ENCODE measurements at places on chromosomes 12 and 14.
A peak's percentile ranks its signal among the peaks of the same experiment; 100 is the strongest.

GRCh38 chr14:56555921-56556570 is 23.6 kb upstream of the TMEM260 start:
- peak; percentile 20 for DNase-seq

GRCh38 chr12:5203274-5203673 is 159.6 kb downstream of the KCNA5 start:
- no peak for DNase-seq

- DNase-seq = no peak
Measured at GRCh38 chr14:21974741-21975140, 301.1 kb upstream of the OR4E1 start.

GRCh38 chr12:6090803-6091202 is 33.7 kb downstream of the VWF start:
- no peak for DNase-seq

DNA sequence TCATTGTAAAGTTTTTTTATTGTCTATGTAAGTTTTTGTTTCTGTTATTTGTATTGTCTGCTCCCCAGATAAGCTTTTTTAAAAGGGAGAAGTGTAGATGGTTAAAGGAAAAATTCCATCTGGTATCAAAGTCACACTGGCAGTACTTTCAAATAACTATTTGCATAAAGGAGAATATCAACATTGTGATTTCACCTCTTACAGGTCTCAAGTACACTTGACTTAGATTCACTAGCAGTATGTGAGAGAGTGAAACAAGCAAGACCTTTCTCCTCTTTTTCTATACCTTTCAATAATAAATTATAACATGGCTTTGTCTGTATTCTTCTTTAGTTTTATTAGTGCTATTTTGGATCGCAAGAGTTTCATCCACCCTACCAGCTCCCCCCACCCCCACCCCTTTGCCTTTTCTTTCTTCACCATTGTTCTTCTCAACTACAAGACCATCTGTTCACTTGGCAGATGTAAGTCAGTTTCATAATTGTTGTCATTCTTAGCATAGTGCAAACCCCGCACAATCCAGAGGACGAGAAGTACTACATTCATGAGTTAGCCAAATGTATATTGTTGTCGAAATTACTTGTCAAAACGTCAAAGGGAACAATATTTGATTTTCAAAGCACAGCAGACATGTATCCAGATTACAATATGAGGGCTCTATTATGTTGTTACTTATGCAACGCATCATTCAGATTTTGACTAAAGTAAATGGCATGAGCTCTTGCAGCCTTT is 602.7 kb upstream of the FLRT2 start:
- no peak for DNase-seq

GRCh38 chr12:39341761-39342160 is 101.2 kb downstream of the KIF21A start:
- no peak for DNase-seq
